Stimulated activated CD8-positive, alpha-beta memory T cell treated with anti-CD3 and anti-CD28 coated beads, Interleukin-4, amount 100 ng/mL, for 4 hours (primary cell): ENCODE measurements at places on chromosomes 5 and 9.

GRCh38 chr5:54103871-54104270 lies 206.5 kb downstream of the ARL15 start:
- no peak for DNase-seq

DNA sequence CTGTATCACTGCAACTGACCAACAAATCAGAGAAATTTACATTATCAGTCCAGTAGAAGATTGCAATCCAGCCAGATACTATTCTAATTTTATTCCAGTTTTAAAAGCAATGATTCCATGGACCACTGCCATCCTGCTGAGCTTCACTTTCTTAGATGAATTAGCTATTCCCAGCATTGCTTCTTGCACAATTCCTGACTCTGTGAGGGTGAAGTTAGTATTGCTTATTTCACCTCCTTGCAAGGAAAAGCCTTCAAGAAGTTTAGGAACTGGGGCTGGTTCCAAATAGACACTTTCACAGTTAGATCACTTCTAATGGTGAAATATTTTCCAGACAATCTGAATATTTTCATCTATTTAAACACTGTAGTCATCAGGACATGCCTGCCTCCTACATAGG lies 338.6 kb upstream of the TNC start:
- DNase-seq: no peak

DNA sequence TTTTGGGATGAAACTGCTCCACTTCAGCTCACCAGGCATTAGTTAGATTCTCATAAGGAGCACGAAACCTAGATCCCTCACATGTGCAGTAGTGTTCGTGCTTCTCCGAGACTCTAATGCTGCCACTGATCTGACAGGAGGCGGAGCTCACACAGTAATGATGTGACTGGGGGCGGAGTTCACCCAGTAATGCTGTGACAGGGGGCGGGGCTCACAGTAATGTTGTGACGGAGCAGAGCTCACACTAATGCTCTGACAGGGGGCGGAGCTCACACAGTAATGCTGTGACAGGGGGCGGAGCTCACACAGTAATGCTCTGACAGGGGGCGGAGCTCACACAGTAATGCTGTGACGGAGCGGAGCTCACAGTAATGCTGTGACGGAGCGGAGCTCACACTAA lies 27.1 kb upstream of the LRRC14B start:
- DNase-seq: no peak

GRCh38 chr9:18350036-18350435 lies 123.9 kb upstream of the ADAMTSL1 start:
- no peak for DNase-seq

DNA sequence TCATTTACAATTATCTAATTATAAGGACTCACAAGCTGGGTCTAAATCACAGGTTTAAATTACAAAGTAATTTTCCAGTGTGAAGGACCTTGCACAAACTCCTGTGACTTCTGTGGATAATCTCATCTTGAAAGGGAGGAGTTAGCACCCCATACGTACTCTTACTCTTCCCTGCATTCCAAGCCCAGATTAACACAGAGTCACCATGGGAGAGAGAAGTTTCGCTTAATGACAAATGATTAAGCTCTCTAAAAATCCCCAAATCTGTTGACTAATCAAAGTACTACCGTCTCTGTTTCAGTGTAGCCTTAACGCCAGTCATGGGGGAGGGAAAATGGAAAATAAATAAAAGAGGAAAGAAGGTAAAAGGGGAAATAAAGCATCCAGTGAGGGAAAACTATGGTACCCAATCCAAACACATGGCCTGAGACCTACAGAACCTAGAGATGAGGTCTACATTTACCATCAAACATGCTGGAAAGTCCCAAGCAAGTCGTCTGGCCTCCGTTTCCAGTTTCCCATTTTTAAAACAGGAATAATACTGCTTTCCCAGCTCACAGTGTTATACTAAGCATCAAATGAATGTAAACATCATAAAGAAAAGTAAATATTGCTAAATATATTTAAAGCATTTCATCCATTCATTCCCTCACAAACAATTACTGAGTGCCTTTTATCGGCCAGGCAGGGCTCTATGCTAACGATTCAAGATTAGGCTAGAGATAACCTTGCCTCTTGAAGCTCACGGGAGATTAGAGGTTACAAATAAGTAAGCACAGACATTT lies 63.2 kb downstream of the PCA3 start:
- no peak for DNase-seq

GRCh38 chr5:33415811-33416354 lies 24.9 kb upstream of the TARS1 start:
- DNase-seq: no peak

DNA sequence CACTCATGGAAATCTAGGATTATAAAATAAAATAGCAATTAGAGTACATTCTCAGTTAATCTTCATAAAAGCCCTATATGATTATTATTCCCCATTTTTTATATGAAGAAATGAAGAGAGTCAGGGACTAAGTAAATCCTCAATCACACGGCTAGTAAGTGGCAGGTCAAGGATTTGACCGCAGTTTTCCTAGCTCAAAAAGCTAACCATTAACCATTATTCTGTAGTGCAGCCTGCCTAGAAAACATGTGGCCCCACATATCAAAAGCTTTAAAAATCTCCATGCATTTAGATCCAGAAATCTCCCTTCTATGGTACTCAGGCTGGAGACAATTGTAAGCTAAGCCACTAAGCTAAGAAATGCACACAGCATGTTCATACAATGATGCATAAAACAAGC lies 21.4 kb downstream of the EPB41L4A start:
- DNase-seq: no peak

- DNase-seq: no peak
These were observed 75.8 kb downstream of the INSYN2B start for GRCh38 chr5:169904508-169904907.

GRCh38 chr9:137006116-137007003 lies 10.0 kb upstream of the CLIC3 start:
- no peak for DNase-seq

- no peak for DNase-seq
These were observed 259.4 kb downstream of the GADD45G start for GRCh38 chr9:89864257-89864656.

GRCh38 chr5:82422001-82422740 lies 144.0 kb upstream of the RPS23 start:
- DNase-seq: no peak

DNA sequence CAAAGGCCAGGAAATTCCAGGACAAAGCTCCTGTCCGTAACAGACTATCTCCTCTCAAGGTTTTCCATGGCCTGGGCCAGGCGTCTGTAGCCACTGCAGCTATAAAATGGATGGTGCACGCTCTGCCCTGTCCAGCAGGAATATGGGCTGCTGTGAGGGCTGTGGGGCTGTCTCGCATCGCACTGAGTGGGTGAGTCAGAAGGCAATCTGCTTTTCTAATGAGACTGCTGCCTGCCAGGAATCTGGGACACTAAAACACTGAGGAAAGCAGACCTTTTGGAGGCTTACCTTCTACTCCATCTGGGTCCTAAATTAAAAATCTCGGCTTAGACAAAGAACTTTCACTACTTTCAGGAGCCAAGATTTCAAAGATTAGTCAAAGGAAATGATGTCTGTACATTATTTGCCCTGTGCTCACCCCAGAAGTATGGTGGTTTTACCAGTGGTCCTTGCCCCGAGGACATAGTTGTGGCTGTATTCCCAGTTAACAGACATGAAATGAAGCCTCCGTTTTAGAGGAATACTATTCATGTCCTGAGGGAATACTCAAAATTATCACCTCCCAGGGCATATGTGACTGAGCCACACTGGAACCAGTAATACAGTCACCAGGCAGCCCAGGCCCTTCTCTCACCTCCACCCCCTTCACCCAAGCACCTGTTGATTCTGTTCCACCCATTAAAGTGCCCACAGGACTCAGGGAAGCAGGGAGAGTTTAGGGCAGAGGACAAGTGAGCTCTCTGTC lies 56.4 kb downstream of the PFDN1 start:
- no peak for DNase-seq

DNA sequence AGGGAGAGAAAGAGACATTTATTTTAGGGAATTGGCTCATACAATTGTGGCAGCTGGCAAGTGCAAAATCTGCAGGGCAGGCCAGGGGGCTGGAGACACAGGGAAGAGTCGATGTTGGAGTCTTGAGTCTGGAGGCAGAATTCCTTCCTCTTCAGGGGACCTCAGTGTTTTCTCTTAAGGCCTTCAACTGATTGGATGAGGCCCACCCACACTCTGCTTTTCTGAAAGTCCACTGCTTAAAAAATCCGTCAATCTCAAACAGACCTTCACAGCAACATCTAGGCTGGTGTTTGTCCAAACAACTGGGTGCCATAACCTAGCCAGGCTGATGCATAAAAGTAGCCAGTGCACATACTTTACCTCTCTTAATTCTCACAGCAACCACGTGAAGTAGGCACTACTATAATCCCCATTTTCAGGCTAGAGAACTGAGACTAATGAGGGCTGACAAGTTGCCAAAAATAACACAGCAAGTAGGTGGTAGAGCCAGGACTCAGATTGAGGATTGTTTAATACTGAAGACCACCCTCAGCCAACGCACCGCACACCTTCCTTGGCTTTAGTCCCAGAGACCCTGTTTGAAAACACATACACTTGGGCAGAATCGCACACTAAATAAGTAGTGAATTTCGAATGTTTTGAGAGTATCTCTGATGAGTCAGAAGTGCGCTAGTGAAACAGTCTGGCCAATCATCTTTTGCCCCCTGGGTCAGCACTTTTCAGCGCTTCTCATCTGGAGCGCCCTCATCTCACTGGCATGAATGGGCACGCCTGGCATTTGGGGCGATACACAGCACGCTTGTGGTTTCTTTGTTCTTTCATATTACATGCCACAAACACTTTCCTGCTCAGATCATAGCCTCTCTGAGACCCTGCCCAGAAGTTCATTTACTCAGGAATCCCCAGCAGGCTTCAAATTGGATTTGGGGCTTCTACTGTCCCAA lies 591.4 kb downstream of the CCDC171 start:
- DNase-seq: no peak

DNA sequence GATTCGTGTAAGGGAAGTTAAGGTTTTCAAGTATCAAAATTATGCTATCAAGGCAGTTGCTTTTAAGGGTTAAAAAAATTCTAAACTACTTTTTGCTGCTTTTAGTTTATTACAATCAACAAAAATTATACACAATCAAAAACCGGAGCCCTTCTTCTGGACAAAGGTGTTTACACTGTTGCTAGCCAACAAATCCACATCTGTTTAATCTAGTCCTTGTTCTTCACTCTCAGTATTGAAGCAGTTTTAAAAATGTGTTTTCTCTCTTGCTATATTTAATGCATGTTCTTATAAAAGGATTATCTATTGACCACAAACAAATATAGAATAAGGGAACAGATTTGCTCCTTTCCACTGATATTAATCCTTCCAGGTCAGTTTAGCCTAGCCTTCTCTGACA lies 2.5 kb downstream of the FEM1C start:
- no peak for DNase-seq

- DNase-seq: no peak
These were observed 98.6 kb upstream of the MSX2 start for GRCh38 chr5:174625591-174626350.

GRCh38 chr9:131942146-131942720 lies 137.4 kb downstream of the MED27 start:
- no peak for DNase-seq

GRCh38 chr9:4508907-4509589 lies 18.8 kb downstream of the SLC1A1 start:
- DNase-seq: no peak

GRCh38 chr5:175288048-175288621 lies 155.8 kb downstream of the DRD1 start:
- no peak for DNase-seq

GRCh38 chr9:18058564-18059442 lies 415.1 kb upstream of the ADAMTSL1 start:
- no peak for DNase-seq

DNA sequence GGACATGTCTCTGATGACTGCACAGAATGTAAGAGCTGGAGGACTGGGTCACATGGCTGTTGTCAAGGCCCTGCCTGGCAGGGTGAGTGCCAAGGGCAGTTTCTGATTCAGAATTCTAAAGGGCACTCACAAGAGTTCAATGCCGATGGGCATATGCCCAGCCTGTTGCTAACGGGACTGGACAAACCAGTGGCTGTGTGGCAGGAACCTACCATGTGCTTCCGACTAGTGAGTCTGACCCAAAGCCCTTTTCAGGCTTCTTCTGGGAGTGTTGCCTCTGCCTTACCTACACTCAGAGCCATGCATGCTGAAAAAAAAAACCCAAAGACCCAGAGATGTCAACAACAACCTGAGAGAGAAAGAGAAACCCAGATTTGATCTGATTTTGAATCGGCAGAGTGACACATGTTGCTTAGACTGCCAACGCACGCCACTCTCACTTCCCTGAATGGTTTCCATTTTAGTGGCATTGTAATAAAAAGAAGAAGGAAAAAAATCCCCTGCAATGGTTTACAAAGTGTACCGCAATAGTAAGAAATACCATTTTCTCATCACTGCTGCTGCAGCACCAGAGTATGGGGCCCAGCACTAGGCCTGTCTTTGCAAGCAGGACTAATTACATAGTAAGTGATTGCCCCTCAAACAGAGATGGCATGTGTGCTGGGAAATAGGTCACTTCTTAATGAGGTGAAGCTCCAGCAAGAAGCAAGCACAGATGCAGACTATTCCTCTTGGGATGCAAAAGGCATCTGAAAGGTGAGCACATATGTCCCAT lies 194.3 kb downstream of the PALM2AKAP2 start:
- no peak for DNase-seq

DNA sequence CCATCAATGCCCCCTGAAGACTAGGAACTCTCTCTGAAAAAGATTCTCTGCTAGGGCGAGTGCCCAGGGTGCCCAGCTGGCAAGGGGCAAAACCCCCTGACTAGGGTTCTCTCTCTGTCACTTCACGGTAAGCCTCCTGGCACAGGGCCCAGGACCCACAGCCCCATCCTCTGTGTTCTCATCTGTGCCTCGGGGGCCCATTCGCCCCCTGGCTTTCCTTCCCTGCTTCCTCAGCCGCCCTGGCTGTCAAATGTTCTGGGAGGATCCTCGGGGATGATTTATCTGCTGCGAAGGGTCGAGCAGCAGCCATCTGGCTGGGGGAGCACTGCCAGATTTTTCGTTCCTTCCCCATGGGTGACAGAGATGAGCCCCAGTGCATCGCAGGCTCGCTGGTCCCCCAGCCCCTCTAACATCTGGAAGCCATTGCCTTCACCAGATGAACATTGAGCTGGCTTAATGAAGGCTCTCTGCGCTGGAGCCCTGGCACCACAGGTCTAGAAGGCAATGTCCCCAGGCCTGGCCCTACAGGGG lies 24.2 kb downstream of the HMCN2 start:
- DNase-seq: no peak

DNA sequence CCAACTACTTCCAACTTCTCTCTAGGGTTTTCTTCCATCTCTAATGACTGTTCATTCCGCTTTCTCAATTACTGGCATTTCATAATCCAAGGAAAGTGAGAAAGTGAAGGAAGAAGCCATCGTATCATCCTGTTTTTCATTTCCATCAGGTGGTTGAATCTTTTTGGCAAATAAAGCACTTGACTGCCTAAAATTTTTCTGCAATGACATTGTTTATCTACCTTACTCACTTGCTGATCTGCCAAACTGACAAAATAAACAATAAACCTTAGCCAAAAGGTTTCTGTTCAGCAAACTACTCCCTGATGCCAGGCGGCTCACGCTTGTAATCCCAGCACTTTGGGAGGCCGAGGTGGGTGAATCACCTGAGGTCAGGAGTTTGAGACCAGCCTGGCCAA lies 18.4 kb downstream of the FNBP1 start:
- DNase-seq: no peak

- no peak for DNase-seq
These were observed 64.6 kb upstream of the FCN1 start for GRCh38 chr9:134982311-134982710.
